Stimulated activated CD4-positive, alpha-beta T cell treated with anti-CD3 and anti-CD28 coated beads, Interleukin-15, amount 100 ng/mL, for 1 hour (primary cell): ENCODE measurements at places on chromosomes 5 and 9.

GRCh38 chr5:103674251-103674650, 111.7 kb upstream of the NUDT12 start:
- no peak for DNase-seq

- no peak for DNase-seq
These were observed 16.4 kb upstream of the FST start for GRCh38 chr5:53463909-53464621.

DNA sequence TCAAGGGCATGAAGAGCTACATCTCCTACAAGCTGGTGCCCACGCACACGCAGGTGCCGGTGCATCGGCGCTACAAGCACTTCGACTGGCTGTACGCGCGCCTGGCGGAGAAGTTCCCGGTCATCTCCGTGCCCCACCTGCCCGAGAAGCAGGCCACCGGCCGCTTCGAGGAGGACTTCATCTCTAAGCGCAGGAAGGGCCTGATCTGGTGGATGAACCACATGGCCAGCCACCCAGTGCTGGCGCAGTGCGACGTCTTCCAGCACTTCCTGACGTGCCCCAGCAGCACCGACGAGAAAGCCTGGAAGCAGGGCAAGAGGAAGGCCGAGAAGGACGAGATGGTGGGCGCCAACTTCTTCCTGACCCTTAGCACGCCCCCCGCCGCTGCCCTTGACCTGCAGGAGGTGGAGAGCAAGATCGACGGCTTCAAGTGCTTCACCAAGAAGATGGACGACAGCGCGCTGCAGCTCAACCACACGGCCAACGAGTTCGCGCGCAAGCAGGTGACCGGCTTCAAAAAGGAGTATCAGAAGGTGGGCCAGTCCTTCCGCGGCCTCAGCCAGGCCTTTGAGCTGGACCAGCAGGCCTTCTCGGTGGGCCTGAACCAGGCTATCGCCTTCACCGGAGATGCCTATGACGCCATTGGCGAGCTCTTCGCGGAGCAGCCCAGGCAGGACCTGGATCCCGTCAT, 1.4 kb downstream of the SNX18 start:
- no peak for DNase-seq

- DNase-seq = no peak
These were observed 493.5 kb downstream of the MTRR start for GRCh38 chr5:8362495-8362894.

- DNase-seq = no peak
These were observed 24.4 kb downstream of the ZNF474 start for GRCh38 chr5:122153774-122154173.

DNA sequence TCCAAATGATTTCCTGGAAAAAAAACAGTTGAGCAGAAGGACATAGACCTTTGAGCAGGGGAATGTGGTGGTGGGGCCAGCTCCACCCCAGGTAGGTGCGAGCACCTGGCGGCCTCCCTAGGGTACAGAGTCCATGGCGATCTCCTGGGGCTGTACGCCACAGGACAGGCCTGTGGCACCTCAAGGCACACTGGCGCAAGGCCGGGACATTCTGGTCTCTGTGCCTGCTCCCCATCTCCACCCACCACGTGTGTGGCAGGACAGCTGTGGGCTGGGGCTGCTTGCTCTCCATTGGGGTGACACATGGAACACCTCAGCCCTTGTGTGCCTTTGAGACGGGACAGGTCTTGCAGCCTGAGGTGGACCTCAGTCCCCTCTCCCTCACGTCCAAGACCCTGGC, 25.2 kb downstream of the WNK2 start:
- DNase-seq = no peak

DNA sequence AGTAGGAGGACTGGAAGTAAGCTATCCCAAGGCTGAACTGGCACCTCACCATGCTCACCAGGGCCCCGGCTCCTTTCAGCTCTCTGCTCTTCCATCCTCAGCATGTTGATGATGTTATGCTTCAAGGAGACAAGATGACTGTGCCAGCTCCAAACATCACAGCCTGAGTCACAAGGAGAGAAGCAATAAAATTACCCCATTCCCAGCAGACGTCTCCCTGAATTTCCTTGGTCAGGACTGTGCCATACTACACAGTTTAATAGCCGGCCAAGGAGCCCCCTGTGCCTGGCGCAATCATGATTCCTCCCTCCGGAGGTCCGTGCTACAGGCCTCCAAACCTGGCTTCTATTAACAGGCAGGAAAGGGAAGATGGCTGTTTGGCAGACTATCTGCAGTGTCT, 51.2 kb upstream of the ROR2 start:
- DNase-seq = no peak

- DNase-seq = no peak
These were observed 36.7 kb downstream of the MRPS27 start for GRCh38 chr5:72283358-72283757.

DNA sequence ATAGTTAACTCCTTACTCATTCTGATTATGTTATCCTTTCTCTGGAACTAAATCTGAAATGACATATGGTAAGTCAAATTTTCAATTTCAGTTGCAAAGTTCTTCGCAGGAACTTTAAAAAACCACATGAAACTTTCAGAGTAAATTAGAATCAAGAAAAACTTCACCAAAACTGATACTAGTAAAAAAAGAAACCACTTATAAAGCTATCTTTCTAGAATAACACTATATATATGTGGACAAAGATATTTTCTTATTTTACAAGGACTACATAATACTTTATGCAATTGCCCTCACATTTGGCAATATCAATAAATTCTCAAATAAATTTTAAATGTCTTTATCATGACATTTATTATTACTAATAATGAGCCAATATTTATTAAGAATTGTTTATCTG, 1847.1 kb upstream of the NUDT12 start:
- no peak for DNase-seq

- no peak for DNase-seq
These were observed 484.3 kb downstream of the BNC2 start for GRCh38 chr9:16386007-16386826.

DNA sequence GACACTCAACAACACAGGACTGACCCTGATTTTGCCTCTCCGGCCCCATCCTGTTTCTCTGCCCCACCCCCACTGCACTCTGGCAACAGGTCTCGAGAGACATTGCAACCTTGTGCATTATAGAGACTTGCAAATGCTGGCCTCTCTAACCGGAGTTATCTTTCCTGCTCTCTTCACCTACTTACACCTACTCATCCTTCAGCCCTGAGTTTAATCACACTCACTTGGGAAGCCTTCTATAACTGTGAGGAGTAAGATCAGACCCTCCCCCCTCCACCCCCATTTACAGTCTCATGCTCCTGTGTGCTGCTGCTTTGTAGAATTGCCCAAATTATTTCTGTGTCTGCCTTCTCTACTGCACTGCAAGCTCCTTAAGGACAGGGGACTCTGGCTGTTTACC, 42.8 kb downstream of the WWC1 start:
- DNase-seq = no peak

DNA sequence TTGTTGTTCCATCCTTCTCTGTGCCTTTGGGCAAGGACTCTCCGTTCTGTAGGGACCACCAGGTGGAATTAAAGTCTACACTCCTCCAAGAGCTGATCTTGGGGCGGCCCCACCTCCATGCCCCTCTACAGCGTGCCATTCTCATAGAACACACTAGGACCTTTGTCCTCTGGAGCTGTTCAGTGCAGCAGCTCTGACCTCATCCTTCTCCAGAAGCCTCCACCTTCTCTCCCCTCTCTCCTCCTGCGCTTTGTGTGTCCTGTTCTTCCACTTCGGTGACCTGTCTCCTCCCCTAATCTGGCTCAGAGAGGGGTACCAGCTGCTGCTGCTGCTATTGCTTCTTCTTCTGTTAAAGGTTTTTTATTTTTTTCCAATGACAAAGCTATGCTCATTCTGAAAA, 1.8 kb upstream of the MACROH2A1 start:
- no peak for DNase-seq

- no peak for DNase-seq
These were observed 22.4 kb downstream of the MAML1 start for GRCh38 chr5:179755022-179755421.

- DNase-seq = no peak
These were observed 255 bp upstream of the TRPM6 start for GRCh38 chr9:74887981-74888370.

DNA sequence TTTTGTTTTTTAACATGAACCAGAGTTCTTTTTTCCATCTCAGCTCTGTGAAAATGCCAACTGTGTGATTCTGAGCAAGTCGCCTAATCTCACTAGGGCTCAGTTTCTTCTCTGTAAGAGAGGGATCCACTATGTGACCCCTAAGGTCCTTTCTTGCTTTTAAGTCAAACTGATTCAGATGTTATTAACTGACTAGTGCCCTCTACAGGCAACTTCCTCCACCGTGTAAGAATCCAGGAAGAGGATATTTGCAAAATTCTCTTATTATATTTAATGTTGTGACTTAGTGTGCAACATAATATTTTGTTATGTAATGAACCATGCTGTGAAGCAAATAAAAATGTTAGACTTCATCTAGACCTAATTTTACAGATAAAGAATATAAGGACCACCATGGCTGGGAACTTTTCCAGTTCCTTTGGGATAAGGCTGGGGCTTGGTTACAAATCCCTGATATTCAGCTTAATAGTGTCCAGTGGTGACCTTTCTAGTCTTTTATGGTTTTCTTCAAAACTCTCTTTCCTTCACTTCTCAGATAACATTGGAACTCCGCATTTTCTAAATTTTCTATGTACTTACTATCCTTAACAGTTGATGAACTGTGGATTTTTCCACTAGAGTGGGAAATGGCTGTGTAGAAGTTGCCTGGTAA, 244.7 kb downstream of the PIK3R1 start:
- DNase-seq = no peak

DNA sequence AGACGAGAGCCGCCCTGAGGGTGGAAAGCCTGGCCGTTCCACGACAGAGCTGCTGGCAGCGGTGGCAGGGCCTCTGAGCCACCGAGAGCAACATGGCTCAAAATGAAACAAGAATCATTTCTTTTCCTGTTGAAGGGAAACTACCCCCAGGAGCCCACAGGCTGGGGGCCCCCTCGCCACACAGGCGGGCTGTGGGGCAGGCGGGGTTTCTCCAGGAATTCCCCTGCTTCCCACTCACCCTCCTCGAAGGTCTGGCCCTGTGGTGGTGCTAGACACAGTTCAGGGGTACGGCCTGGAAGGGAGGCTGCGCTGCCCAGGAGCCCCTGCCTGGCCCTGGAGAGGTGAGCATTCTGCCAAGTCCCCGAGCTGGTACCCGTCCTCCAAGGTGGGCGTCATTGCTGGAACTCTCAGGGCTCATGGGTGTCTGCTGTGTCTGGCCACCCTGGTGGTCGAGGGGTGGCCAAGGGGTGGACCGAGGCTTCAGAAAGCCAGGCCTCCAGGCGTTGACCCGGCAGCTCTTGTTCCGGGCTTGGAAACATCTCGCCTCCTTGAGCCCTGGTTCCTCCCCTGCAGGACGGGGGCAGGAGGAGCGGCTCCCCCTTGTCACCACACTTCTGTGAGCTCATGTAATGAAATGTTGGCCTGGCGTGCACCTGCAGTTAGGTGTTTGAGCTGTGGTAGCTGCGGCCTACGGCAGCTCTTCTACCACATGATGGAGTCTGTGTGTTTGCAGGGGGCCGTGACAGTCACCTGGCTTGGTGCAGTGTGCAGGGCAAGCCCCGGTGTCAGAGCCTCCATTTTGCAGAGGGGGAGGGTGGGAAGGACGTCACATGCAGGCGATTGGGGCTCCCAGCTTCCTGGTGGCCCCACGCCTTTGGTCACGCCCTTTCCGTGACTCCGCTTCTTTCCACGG, 65.3 kb downstream of the RXRA start:
- peak; percentile 70 for DNase-seq

- no peak for DNase-seq
These were observed 28.0 kb downstream of the MARCHF3 start for GRCh38 chr5:127002390-127002789.

GRCh38 chr5:133820507-133820906, 147.9 kb downstream of the C5orf15 start:
- no peak for DNase-seq

GRCh38 chr5:90473396-90474234, 956 bp downstream of the MBLAC2 start:
- peak; percentile 5 for DNase-seq

- DNase-seq = no peak
These were observed 27.3 kb upstream of the STC2 start for GRCh38 chr5:173355561-173355960.

DNA sequence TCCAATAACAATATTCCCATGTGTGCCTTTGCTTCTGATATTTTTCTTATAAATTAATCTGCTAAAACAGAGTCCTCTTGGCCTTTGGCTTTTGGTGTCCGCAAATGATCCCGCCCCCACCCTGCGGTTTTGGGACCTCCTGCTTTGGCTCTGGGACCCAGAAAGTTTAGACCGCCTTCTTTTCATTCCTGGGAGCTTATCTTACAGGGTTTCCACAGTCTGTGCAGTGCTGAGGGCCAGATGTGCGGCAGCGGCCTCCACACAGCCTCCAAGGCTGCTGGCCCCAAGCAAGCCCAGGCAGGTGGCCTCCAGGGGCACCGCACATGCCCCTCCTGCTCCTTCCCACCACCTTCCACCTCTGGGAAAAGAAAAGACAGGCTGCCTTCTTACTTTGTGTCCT, 191.5 kb downstream of the ERCC6L2 start:
- DNase-seq = no peak

GRCh38 chr5:151456321-151456940, 9.0 kb downstream of the SLC36A1 start:
- no peak for DNase-seq

DNA sequence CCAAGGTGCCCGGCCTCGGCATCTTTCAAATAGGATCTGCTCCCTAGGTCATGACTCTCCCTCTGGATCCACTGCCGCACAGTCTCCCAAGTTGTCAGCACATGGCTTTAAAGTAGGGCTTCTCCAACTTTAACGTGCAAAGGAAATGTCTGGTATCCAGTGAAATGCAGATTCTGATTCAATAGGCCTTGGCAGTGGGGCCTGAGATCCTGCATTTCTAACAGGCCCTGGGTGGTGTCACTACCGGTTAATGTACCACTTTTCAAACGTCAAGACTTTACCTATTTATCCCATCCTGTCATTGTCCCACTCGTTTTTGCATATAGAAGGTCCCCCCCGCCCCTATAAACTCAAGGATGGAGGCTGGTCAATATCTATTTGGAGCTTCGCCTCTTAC, 137.6 kb upstream of the ZNF618 start:
- DNase-seq = no peak

DNA sequence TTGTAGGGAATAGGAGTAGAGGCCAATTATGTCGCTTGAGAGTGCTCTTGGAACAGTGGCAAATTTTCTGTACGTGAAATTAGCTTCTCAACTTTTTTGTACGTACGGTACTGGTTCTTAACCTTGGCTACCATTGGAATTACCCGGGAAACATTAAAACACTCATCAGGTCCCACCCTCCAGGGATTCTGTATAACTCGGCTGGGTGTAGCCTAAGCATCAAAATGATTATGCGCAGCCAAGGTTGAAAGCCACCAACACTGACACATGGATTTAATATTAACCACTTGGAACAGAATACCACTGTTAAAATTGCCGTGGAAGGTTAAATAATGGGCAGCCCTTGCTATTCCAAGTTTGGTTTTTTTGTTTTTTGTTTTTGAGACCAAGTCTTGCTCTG, 17.4 kb downstream of the DNAJA1 start:
- no peak for DNase-seq

- DNase-seq = no peak
These were observed at the start of gene CER1 for GRCh38 chr9:14722391-14723035. TSS of gene CER1 (minus strand) at chr9:14722733. CDS start at chr9:14722672, 61 bp downstream.
